ENCODE measurements at places on chromosomes 16 and 17. TPM values are rescaled to one million over a fixed set of nuclear protein-coding genes. Genes with fewer than 3 reads are reported as not detected.

The SCGB1C2 gene
- not detected for total RNA-seq

The TNK1 gene
- 0.09 TPM for total RNA-seq

The NHLRC4 gene
- 4.7 TPM for total RNA-seq

The TPPP3 gene
- total RNA-seq, result 2.0 TPM

The KRT33A gene
- not detected for total RNA-seq

The PTX4 gene
- total RNA-seq, result not detected

The OR3A3 gene
- total RNA-seq, result not detected

The ZP2 gene
- not detected for total RNA-seq

The HSF4 gene
- total RNA-seq, result 29.5 TPM

The FBXL16 gene
- under 0.01 TPM for total RNA-seq

The FGF11 gene
- total RNA-seq, result 1.1 TPM

The MYH2 gene
- total RNA-seq, result not detected

The AATK gene
- total RNA-seq, result 0.32 TPM

The MMP25 gene
- total RNA-seq, result not detected

The SOCS1 gene
- total RNA-seq, result 9.8 TPM

Measured in bronchial smooth muscle cell (primary cell).